ENCODE measurements at places on chromosomes 7 and 10.

DNA sequence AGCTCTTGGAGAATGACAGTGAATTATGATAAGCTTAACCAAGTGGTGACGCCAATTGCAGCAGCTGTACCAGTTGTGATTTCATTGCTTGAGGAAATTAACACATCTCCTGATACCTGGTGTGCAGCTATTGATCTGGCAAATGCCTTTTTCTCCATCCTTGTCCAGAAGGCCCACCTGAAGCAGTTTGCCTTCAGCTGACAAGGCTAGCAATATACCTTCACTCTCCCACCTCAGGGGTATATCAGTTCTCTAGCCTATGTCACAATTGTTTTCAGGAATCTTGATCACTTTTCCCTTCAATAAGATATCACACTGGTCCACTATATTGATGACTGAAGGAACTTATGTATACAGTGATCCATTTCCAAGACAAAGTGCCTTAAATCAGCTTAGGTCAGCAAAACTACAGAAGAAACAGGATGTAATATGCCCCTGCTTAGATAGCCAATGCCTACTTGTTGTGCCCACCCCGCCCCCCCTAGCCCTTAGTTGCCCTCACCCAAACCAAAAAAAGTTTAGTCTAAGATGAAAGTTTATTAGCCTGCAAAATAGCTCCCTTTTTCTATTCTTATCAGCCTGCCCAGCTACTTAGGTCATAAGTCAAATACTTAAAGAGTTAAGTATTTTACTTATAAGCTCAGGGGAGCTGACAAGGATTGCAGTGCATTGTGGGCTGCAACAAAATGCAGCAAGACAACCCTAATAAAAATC, 45.1 kb downstream of the PTPRE start:
- no peak for DNase-seq

GRCh38 chr7:101767544-101767943, 49.9 kb upstream of the CUX1 start:
- no peak for DNase-seq

- no peak for DNase-seq
Observed at GRCh38 chr10:6247041-6247712, 44.4 kb downstream of the PFKFB3 start.

- no peak for DNase-seq
Observed at GRCh38 chr10:32327364-32327691, 19.6 kb downstream of the EPC1 start.

- DNase-seq = no peak
Observed at GRCh38 chr10:84311576-84311975, 16.8 kb upstream of the CCSER2 start.

- peak; percentile 24 for DNase-seq
Observed at GRCh38 chr10:81820418-81820817, 54.6 kb upstream of the NRG3 start.

DNA sequence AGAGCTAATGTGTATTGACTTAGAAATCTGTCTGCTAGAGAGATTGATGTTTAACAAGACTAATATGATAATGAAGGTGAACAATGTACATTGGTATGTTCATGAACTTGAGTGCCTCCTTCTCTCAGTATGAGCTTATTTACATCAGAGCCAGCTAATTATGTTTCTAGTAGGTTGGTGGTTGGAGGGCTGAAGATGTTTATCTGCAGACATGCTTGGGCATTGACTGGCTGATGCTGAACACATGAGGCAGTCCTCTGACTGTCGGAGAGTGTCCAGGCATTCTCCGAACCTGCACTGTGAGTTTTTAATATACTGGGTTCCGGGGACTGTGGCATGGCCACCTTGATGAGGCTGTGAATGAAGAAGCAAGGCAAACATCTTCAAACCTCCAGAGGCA, 47.5 kb downstream of the BMPER start:
- DNase-seq = no peak

- DNase-seq = no peak
Observed at GRCh38 chr7:137017221-137017620, 148.8 kb downstream of the CHRM2 start.

GRCh38 chr7:44264221-44264931, 61.0 kb downstream of the CAMK2B start:
- DNase-seq = peak; percentile 92

- no peak for DNase-seq
Observed at GRCh38 chr7:4286351-4286750, 395.7 kb upstream of the FOXK1 start.

- DNase-seq = no peak
Observed at GRCh38 chr10:88271761-88272543, 311.2 kb downstream of the RNLS start.
